ENCODE measurements at places on chromosomes 12 and 14.
A peak's percentile ranks its signal among the peaks of the same experiment; 100 is the strongest.

DNA sequence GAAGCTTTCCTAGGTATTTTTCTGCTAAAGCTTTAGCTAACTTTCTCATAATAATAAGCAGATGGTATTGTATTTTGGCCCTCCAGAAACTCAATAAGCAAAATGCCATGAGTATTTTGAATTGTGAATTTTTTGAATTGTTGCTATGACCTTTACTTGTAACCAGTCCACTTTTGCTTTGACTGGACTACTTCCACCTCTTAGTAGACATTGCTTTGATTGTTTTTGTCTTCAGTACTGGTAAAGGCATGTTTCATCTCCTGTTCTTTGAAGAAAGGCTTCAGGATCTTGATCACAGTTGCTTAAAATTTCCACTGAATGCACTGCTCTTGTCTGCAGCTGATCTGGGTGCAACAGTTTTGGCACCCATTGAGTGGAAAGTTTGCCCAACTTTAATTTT lies 102.3 kb downstream of the TRMT5 start:
- no peak overlapping the region for H3K4me3 ChIP-seq
- no peak for DNase-seq
- H3K27me3 ChIP-seq: no peaks in the 10 kb centered on the region
- no peaks in the 10 kb centered on the region for H3K36me3 ChIP-seq
- no peak overlapping the region for H3K27ac ChIP-seq
- no peaks in the 10 kb centered on the region for H3K4me1 ChIP-seq

DNA sequence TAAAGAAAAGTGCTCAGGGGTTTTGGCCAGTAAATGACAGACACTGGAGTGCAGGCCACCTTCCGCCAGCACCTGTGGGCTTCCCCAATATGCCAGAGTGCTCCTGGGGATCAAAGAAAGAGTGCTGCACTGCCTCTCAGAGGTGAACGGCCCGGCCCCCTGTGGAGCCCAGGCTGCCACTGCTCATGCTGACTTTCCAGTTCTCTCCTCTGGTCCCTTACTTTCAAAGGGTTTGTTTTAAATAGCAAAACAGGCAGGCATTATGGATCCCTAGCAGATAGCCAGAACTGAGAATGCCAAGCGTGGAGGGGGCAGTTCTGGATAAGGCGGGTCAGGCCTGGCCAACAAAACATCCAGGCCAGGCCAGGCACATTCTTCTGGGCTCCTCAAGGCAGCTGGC lies 59.6 kb downstream of the MDM2 start:
- DNase-seq: peak; percentile 51
- no peak overlapping the region for H3K4me3 ChIP-seq
- H3K27me3 ChIP-seq: no peaks in the 10 kb centered on the region
- no peak overlapping the region for H3K27ac ChIP-seq
- no peaks in the 10 kb centered on the region for H3K36me3 ChIP-seq

- peaks cover 9% of the 10 kb centered on the region for H3K27me3 ChIP-seq
- DNase-seq: no peak
- no peaks in the 10 kb centered on the region for H3K36me3 ChIP-seq
- H3K27ac ChIP-seq: no peak overlapping the region
- no peaks in the 10 kb centered on the region for H3K4me1 ChIP-seq
Observed at GRCh38 chr12:52608826-52609630, 7.8 kb upstream of the KRT72 start.

DNA sequence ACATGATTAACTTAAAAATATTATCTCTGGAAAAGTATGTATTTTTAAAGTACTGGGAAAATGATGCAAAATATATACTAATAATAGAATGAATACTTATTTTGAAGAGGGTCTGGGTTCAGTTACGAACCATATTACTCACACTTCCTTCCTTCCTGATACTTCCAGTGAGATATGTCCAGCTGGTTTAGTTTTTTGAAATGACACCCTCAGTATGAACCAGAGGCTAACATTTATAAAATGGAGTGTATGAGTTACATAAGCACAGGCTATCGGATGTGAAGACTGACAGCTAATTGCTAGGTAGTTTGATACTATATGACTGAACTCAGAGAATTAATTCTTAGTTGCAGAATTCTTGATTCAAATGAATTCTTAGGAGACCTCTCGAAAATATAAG lies 122.9 kb downstream of the OTOGL start:
- no peak overlapping the region for H3K27ac ChIP-seq
- H3K4me3 ChIP-seq: no peak overlapping the region
- H3K4me1 ChIP-seq: peaks cover 20% of the 10 kb centered on the region
- no peaks in the 10 kb centered on the region for H3K27me3 ChIP-seq

DNA sequence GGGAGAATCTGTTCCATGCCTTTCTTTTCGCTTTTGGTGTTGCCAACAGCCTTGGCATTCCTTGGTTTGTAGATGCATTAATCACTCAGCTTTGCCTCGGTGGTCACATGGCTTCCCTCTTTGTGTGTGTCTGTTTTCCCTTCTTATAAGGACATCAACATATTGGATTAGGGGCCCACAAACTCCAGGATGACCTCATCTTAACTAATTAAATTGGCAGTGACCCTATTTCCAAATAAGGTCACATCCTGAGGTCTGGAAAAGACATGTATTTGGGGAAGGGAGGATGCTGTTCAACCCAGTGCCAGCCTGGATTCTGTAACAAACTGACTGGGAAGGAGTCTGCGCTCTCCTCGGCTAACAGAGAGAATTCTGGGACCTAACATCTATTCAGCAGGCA lies 365.7 kb upstream of the FKBP4 start:
- no peaks in the 10 kb centered on the region for H3K27me3 ChIP-seq
- no peak overlapping the region for H3K4me3 ChIP-seq
- no peaks in the 10 kb centered on the region for H3K36me3 ChIP-seq

DNA sequence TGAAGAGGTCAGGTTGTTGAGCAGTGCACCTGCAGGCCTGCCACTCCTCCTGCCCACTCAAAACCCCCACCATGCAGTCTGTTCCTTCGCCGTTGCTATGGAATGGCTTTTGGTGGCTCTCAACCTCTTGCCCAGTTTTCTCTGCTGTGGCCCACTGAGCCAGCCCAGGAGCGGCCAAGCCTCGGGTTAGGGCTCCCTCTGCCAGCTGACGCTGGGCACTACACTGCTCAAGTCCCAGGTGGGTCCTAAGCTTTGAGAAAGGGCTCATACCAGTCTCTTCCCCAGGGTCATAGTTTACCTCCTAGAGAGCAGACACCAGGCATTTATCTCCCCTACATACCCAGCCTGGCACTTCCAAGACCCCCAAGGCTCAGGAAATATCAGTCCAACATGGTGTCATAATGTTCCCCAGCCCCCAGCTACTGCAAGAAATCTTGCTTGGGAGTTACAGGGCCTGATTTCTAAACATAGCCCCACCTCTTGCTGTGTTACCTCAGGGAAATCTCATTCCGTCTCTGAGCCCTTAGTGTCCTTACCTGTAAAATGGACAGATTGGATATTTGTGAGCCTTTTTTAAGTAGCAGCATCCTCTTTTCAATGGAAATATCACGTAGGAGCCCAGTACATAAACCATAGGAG lies 59.4 kb downstream of the TSPAN11 start:
- no peaks in the 10 kb centered on the region for H3K4me1 ChIP-seq
- H3K27me3 ChIP-seq: no peaks in the 10 kb centered on the region
- H3K4me3 ChIP-seq: no peak overlapping the region
- peak; percentile 76 for DNase-seq
- H3K36me3 ChIP-seq: no peaks in the 10 kb centered on the region

DNA sequence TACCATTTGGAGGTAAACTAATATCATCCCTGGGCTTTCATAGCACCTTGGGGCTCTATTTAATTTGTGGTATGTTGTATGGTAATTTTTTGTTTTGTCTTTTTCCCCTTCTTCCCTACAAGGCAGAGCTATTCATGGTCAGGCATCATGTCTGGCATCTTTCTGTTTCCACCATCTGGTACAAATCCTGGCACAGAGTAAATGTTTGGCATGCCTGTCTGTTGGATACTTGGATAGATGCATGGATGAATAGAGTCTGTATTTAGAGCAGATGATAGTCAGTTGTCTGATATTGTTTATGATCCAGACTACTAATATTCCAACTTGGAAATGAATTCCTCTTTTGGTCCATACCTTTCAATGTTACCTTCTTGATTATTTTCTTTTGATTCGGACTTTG lies 139.8 kb downstream of the NEDD1 start:
- H3K27ac ChIP-seq: no peak overlapping the region
- H3K36me3 ChIP-seq: no peaks in the 10 kb centered on the region
- peaks cover 24% of the 10 kb centered on the region for H3K4me1 ChIP-seq
- H3K27me3 ChIP-seq: no peaks in the 10 kb centered on the region

DNA sequence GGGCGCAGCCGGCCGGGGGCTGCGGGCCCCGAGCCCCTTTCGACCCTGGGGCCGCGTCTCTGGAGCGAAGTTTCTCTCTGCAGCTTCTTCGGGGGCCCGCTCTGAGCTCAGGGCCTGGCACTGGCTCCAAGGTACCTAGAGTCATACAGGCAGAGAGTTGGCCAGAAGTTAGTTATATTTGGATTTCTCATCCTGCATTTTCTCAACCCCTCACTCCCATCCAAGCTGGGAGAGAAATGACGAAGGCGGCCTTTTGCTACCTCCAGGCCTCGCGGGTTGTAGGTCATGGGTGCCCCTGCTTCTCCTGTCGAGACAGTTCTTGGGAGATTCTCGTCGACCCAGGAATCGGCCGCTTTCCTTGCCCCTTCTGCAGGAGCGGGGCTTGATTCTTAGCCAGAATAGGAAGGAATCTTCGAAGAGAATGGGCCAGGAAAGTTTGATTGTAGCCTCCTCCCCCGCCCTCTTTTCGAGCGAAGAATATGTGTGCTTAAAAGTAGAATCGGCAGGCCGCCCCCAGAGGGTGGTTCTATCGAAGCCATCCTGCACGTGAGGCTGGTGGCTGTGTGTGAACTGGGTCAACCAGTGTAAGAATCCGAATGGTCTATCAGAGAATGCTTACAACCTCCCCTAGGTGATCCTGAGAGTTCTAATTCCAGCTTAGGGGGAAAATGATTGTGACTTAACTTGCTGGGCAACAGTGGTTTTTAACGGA lies 785 bp downstream of the MLEC start:
- no peaks in the 10 kb centered on the region for H3K36me3 ChIP-seq
- no peak overlapping the region for H3K27ac ChIP-seq
- peak; percentile 62 for DNase-seq
- no peaks in the 10 kb centered on the region for H3K27me3 ChIP-seq

DNA sequence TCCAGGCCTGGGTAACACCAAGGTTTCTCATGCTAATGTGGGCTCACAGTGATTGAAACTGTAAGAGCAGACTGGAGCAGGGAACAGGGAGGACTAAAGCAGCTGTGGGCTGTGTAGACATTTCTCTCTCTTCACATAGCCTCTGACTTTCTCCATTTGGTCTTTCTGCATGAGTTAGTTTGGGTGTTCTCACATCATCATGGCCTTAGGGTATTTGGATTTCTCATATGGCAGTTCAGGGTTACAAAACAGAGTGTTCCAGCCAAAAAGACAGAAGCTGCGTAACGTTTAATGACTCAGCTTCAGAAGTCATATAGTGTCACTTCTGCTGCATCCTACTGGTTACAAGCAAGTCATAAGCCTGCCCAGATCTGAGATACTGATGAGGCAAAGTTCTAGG lies 52.0 kb upstream of the OSBPL8 start:
- H3K27me3 ChIP-seq: no peaks in the 10 kb centered on the region
- H3K4me1 ChIP-seq: peaks cover 11% of the 10 kb centered on the region
- DNase-seq: no peak
- H3K4me3 ChIP-seq: no peak overlapping the region

DNA sequence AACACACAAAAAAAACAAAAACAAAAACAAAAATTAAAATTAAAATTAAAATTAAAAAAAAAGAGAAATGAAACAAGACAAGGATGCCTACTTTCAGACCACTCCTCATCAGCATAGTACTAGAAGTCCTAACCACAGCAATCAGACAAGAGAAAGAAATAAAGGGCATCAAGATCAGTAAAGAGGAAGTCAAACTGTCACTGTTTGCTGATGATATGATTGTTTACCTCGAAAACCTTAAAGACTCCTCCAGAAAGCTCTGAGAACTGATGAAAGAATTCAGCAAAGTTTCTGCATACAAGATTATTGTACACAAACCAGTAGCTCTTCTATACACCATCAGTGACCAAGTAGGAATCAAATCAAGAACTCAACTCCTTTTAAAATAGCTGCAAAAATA lies 29.2 kb downstream of the ALG10 start:
- H3K4me1 ChIP-seq: no peaks in the 10 kb centered on the region
- no peaks in the 10 kb centered on the region for H3K36me3 ChIP-seq
- H3K4me3 ChIP-seq: no peak overlapping the region
- no peak overlapping the region for H3K27ac ChIP-seq
- DNase-seq: no peak
- H3K27me3 ChIP-seq: no peaks in the 10 kb centered on the region

DNA sequence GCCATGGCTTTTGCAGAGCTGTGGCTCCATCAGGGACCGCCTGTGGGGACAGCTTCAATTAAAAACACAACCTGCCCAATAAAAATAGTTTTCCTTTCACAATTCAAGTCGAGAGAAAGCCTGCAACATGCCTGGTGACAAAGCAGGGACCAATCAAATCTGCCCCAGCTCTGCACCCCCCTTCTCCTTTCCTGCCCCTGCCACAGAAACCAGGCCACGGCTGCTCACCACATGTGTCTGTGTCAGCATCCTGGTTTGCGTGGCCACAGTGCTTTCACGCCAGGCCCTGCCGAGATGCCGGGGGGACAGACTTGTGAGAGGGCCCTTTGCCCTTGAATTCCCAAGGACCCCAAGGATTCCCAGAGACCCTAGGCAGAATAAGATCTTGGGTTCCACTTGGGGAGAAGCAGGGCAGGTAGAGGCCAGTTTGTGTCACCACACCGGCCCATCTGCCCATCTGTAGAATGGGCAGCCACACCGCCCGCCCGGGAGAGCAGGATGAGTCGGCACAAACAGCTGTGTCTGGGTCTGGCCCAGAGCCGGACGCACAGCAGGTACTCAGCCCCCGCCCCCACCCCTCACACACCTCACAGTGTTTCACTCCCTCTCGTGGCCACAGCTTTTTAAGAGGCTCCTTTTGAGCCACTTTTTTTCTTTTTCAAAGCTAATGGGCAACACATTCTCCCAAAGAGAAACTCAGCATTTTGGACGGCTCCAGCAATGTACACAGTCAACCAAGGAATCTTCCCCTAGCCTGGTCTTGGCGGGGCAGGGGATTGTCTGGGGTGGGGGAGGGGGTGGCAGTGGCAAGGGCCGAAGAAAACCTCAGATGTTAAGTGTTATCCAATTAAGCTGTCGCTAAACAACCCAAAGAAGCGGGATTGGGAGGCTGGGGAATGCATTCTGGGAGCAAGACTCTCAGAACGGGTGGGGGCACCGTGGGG lies 41.5 kb downstream of the BCL11B start:
- H3K27ac ChIP-seq: no peak overlapping the region
- H3K36me3 ChIP-seq: no peaks in the 10 kb centered on the region
- peaks cover 18% of the 10 kb centered on the region for H3K4me1 ChIP-seq
- no peaks in the 10 kb centered on the region for H3K27me3 ChIP-seq

Data from neural progenitor cell (in vitro differentiated cells).